ENCODE measurements at places on chromosomes 6 and 20.

- DNase-seq: no peak
These were observed 78.8 kb upstream of the CD83 start for GRCh38 chr6:14038467-14039437.

DNA sequence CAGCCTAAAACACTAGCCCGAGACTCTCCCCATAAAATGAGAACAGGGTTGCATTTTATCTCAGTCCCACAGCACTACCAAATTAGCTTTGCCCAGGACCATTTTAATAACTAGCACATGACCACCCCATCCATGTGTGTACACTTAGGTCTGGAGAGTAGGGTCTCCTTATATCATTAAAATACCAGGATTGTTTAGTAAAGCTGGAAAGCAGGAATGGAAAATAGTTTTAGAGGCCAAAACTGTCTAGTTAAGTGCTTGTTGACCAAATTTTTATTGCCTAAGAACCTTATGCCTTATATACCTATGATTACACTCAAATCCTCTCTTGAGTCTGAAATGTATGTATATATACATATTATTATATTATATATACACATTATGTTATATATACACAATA is 608.4 kb downstream of the HDGFL1 start:
- no peak for DNase-seq

GRCh38 chr6:72374857-72375256 is 247.0 kb upstream of the KCNQ5 start:
- DNase-seq: no peak

DNA sequence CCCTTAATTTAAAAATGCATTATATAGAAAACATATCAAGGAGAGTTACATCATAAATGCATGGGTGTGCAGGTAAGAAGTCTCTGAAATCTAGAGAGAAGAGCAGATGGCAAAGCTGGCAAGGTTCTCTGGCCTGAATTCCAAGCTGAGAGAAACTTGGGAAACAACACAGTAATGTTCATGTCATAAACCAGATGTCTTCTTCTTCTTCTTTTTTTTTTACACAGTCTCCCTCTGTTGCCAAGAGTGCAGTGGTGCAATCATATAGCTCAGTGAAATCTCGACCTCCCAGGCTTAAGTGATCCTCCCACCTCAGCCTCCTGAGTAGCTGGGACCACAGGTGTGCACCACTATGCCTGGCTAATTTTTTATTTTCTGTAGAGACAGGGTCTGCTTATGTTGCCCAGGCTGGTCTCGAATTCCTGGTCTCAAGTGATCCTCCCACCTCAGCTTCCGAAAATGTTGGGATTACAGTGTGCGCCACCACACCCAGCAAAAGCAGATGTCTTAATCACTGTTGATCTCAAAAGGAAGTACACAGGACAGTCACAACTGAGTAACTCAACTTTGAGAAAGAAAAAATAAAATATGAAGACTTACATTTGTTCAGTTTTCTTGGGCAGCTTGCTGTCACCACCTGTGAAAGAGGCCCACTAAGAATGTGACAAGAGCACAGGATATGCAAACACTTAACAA is 77.3 kb downstream of the DNAAF9 start:
- DNase-seq: no peak

- no peak for DNase-seq
These were observed 35.8 kb upstream of the SHLD1 start for GRCh38 chr20:5714261-5715041.

DNA sequence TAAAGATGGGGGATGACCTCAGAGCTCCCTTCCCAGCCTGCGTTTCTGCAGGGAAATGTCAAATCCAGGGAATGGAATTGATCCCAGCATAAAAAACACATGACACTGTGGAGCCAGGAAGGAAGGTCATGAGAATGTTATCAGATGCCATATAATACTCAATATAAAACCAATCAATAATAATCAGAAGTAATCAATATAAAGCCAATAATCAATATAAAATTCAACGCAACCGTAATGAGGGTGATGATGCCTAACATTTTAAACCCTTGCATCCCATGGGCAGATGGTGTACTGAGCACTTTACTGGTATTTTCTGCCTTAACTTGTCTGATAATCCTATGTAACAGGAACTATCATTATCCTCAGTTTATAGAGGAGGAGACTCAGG is 30.1 kb upstream of the SULF2 start:
- no peak for DNase-seq

DNA sequence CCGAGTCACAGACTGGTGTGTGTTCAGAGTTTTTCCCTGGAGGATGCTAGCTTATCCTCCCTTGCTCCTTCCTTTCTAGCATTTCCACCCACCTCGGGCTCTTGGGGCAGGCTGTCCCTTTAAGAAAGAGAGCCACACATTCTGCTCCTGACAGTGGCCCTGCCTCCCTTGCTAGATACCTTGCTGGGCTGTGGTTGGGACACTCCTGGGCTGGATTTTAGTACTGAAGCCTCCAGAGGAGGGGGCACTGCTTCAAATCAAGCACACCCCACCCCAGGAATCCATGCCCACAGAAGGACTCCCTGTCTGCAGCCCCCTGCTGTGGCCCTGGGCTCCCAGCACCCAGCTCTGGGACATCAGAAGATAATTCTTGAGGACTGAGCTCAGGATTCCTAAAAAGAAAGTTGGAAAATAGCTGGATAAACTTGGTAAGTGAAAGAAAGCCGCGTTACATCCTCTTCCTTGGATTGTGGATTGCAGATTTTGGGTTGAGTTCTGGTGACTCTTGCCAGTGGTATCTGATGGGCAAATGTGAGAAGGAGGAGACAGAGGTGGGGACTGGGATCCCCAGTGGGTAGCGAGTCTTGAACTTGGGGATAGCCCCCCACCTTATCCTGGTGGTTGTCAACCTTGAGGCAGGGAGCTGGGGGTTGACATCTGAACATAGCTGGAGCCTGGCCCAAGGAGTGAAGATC is 29.0 kb downstream of the DAAM2 start:
- DNase-seq: no peak

DNA sequence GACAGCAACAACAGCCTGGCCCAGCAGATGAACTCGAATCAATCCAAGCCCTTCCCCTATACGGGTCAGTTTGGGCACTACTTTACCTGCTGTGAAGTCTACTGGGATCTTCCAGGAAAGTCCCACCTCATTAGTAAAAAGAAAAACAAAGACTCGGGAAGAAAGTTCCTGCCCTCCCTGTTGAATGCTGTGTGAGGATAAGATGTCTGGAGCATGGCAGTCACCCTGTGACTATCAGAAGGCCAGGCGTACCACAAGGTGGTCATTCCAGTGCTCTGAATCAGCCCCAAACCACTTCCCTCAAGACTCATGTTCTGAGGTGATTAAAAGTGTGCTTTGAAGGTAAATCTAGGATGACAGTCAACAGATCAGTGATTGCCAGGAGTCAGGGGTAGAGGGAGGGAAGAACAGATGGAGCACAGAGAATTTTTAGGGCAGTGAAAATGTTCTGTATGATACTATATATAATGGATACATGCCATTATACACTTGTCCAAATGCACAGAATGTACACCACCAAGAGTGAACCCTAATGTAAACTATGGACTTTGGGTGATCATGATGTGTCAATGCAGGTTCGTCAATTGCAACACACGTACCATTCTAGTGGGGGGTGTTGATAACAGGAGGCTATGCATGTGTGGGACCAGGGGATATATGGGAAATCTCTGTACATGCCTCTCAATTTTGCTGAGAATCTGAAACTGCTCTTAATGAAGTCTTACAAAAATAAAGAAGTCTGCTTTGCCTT is 14.7 kb downstream of the FKBP1A start:
- no peak for DNase-seq

GRCh38 chr20:23029324-23029723 is 5.8 kb upstream of the SSTR4 start:
- DNase-seq: no peak

GRCh38 chr20:45919542-45920399 is 7.8 kb upstream of the PLTP start:
- DNase-seq: no peak

GRCh38 chr6:69422475-69422874 is 374.3 kb downstream of the LMBRD1 start:
- DNase-seq: peak; percentile 89

DNA sequence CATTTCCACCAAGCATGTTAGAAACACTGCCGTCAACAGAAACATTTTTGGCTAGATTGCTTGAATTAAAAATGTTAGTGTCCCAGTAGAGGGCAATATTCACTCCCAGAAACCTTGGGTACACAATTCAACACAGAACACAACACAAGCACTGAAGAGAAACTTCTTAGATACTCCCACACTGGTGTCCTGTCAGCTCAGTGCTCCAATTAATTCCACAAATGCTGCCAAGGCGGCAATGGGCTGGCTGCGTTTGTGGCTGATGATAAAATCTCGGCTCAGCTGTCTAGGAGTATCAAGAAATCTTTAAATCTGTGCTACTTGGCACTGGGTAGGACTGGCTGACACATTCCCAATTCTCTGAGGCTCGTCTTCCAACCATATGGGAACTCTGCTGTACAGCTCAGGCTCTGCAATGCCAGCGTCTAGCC is 39.3 kb downstream of the BEND3 start:
- peak; percentile 46 for DNase-seq
